ENCODE measurements at places on chromosomes 16 and 17.

GRCh38 chr16:68345351-68345810 lies 34.6 kb downstream of the PRMT7 start:
- no peak for DNase-seq

DNA sequence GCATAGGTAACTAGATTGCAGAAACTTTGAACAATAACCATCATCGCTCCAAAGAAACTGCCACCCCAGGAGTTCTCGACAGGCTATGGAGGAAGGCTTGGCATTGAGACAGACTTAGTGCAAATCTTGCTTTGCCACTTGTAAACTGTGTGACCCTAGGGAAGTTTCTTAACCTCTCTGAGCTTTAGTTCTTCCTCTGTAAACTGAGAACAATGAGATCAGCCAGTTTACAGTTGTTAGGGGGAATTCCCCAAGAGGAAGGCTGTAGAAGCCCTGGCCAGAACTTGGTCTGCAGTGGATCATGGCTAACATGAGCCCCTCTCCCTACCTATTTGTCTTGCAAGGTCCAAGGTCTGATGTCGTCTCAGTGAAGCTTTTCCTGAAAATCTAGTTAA lies 78.9 kb downstream of the NT5M start:
- no peak for DNase-seq

GRCh38 chr16:29898804-29899515 lies 390 bp downstream of the SEZ6L2 start:
- no peak for DNase-seq

GRCh38 chr17:35074711-35075707 lies 11.5 kb upstream of the RFFL start:
- no peak for DNase-seq

DNA sequence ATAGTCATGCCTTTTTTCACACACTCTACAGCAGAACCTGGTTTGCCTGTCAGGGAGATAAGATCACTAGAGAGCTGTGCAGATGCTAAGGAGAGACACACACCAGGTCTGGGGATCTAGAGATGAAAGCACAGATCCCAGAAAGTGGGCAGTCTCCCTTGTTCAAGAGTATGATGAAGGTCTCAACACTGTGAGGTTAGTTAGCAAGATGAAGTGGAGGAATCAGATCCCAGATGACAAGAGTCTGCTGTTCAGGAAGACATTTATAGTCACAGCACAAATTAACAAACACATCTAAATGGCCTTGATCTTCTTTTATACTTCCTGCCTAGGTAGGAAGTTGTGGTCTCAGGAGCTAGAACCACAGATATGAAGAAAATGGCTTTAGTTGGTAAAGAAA lies 23.4 kb upstream of the SKAP1 start:
- no peak for DNase-seq

DNA sequence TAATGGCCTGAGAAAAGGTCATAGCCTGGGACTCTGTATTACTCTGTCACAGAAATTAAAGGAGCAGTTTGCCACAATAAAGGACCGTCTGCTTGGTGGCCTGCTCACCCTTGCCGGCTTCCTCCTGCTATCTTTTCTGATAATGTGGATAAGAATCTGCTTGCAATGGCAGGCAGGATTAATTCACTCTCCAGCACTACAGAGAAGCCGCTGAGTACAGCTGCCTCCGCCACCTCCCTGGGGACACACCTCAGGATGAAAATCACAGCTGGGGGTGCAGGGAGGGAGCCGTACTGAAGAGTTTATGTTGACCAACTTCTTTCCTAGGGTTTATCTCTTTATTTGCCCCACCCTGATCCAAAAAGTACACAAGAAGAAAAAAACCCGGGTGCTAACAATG lies 245.9 kb upstream of the RPL38 start:
- DNase-seq = no peak

DNA sequence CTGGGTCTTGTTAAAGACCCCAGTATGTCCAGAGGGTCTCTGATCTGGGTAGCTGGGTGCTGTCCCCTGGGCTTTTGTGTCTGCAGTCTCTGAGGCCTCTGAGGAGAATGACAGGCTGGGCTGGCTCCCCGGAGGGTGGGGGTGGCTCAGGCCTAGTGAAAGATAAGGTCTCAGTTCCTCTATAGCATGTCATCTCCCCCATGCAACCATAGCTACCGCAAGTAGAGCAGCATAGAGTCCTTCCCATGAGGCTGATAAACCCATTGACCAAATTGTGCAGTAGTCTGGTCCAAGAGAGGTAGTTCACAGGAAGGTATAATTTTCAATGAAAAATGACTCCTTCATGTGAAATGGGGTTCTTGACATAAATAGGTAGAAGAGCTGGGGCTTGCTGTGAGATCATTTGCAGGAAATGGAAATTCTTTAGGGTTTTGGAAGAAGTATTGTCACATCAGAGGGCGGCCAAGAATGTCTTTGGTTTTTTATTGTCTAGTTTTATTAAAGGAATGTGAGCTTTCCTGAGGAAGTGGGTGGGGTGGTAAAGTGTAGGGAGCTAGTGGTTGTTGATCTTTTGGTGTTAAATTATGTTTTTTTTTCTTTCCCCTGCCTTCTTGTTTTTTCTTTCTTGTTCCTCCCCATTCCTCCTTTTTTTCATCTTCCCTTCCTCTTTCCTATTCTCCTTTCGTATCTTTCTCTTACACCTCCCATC lies 21.0 kb downstream of the SLC7A6OS start:
- DNase-seq = peak; percentile 88

DNA sequence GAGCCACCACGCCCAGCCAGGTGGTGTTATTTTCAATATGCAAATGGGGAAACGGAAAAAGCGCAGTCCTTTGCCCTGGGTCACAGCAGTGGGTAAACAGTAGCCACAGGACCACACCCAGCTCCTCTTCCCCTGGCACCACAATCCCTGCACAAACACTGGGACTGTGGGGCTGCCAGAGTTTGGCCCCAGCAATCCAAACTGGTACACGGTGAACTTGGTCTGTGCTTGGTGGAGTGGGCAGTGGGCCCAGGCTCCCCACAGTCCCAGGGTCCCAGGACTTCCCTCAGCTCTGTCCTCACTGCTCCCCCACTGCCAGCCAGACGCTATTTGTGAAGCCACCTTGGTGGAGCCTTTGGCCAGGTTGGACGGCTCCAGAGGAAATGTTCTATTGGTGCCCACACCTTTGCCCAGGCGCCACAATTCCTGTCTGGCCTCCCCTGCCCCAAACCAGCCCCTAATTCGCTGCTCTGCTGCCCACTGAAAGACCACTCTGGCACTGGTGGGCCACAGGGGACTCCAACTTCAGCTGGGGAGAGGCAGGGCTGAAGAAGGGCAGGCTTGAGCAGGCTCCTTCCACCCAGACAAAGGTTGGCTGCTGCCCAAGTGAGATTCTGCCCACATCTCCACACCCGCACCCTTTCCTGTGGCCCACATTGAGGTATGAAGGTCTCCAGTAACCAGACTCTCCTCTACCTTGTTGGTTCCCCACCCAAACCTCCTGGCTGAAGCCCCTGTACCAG lies 2.1 kb downstream of the CHAD start:
- peak; percentile 51 for DNase-seq

DNA sequence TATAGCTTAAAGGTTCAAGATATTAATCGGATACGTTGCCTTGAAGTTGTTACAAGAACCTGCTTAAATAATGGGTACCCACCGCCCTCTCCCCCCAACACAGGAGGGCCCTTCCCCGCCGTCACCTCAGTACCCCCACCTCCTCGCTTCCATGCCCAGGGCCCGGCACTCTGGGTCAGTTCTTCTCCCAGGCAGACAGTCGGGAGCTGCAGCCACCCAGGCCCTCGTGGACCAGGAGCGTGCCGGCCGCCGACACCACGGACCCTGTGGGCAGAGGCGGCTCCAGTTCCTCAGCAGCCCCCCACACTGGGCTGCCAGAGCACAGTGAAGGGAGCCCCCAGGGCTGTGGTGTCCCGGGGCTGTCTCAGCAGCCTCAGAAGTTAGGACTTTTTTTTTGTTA lies 80.9 kb upstream of the ZNF750 start:
- DNase-seq = no peak

GRCh38 chr17:57674894-57675293 lies 70.2 kb downstream of the CCDC182 start:
- peak; percentile 66 for DNase-seq

DNA sequence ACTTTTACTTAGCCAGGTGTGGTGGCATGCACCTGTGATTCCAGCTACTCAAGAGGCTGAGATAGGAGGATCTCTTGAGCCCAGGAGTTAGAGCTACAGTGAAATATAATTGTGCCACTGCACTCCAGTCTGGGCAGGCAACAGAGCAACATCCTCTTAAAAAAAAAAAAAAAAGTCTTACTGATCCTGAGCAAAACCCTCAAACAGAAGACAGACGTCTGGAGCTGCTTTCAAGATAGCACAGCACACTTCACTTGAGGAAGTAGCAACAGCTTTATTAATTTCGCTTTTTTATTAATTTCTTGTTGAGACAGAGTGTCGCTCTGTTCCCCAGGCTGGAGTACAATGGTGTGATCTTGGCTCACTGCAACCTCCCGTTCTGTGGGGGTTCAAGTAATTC lies 10.2 kb upstream of the GGA2 start:
- no peak for DNase-seq

DNA sequence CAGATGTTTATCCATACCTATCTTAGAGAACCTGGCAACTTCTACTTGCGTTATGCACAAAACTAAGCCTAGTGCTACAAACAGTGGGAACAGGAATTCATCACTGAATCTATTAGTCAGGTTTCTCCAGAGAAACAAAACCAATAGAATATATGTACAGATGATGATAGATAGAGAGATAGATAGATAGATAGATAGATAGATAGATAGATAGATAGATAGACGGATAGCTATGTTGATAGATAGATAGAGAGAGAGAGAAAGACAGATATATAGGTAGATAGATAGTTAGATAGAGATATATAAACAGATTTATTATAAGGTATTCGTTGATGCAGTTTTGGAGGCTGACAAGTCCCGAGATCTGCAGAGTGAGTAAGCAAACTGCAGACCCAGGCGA lies 495.6 kb downstream of the TMEM114 start:
- no peak for DNase-seq

- DNase-seq = no peak
Observed at GRCh38 chr17:41107941-41108450, 2.8 kb downstream of the KRTAP4-9 start.

GRCh38 chr17:1162116-1162855 lies 17.5 kb downstream of the ABR start:
- no peak for DNase-seq

DNA sequence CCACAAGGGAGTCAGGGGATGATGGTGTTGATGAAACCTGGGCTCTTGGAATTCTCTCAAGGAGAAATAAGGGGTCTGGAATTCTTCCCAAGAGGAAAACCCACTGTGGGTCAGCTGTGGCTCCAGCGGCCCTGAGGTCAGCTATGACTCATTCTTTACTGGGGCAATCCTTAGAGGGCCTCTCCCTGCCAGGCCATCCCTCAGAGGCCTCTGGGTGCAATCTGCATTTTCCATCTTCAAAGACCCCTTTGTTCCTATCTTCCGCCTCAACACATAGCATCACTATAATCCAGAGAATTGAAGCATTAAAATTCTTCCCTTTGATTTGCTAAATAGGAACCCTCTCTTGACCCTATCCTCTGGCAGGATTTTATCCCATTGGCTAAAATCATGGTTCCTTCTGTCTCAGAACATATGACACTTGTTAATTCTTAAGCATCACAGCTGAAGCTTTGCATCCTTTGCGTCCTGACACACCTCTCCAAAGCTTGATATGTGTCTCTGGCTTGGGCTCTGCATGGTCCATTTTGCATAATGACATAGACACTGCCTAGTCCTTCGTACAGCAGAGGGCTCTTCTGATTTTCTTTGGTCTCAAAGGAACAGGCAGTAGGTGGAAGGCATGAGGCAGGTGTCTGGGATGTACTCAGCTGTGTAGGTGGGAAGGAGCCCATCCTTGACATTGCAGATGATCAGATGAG lies 4.4 kb upstream of the KRT37 start:
- DNase-seq = no peak

DNA sequence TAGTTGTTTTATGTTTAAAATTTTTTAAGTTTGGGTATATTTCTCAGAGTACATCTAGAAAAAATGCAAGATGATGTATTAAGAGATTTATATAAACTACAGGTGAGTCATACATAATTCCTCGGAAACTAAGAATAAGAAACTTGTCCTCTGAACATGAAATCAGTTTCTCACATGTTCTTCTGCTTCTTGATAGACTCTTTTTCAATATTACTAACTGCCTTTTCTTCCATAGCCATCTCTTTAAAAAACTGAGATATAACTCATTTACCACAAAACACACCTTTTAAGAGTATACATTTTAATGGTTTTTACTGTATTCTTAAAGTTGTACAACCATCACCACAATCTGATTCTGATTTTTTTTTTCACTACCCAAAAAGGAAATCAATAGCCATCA lies 238.4 kb upstream of the AXIN2 start:
- DNase-seq = no peak

- DNase-seq = no peak
Observed at GRCh38 chr17:37605813-37606505, 3.3 kb downstream of the SYNRG start.

DNA sequence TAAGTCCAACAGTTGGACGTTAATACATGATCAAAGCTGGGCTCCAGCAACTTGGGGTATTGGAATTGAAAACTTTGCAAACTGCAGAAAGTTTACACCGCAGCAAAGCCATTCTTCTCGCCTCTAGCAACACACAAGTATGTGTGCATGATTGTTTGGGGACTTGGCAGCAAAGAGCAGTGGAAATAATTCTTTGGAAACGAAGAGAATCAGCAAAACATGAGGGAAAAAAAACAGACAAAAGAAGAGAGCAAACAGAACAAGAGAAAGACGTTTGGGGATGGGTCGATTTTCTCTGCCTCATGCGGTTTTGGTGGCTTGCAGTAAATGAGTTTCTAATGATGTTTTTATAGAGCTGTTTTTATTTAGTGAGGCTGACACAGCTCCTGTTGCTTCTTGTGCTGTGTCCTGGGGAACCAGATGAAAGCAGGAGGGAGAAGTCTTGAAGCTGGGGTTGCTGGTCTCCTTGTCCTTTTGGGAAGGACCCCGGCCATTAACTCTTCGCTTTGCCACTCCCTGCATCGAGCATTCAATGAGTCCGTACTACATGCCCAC lies 502.9 kb downstream of the GRIN2A start:
- no peak for DNase-seq

DNA sequence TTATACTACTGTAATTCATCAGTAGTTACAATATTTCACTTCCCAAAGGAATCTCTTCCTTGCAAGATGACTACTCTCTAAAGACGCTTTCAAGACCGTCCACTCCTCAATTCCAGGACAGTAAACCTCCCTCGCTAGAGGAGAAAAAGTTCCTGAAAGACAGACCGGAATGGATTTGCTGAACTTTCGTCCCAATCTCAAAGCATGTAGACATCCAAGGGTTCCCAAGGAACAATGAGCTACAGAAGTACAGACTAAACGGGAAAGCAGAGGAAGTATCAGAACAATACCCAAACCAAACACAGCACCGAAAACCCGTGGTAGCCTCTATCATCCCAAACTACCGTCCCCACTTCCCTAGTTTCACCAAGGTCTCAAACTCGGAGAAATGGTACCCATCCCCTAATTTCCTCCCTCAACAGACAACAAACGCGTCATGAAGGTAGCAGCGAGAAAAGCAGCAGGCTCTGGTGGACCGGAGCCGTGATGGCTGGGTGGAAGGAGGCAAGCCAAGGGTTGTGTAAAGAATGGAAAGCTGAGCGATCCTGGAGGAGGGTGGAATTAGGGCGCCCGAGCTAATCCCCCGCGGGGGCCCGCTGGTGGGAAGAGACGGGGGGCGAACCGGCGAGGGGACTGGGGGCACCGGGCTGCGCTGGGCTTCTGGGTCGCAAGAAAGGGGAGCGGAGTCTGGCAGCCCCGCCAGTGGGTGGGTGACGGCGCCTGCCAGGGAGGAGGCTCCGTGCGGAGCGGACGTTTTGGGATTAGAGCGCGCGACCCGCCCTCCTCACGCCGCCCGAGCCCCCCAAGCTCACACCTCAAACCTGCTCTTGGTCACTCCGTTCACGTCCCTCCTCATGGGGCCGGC lies 647 bp downstream of the FBXL20 start:
- no peak for DNase-seq

GRCh38 chr16:79750311-79750710 lies 149.8 kb upstream of the MAF start:
- no peak for DNase-seq

All from spleen (tissue), 13 donors.